ENCODE measurements at places on chromosomes 4 and X.

DNA sequence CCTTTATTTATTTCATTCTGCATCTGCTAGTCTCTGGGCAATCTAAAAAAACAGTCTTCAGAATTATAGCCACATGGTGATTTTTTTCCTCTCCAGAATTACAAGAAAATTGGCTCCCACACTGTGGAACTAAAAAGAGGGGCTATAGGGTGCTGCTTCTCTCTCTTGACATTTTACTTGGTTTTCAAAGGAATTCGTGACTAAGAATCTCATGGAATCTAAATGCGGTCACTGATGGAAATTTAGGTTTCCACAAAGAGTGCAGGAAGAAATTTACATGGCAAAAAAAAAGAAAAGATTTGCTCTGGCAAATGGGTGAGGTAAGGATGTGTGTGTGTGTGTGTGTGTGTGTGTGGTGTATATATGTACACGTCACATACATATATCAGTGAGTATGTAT, 10.2 kb downstream of the ATXN3L start:
- DNase-seq, result no peak

GRCh38 chr4:173169428-173170181, 994 bp downstream of the GALNT7 start:
- DNase-seq, result peak; percentile 80

- no peak for DNase-seq
Observed at GRCh38 chrX:112011376-112011775, 71.2 kb downstream of the TRPC5 start.

GRCh38 chrX:111445485-111445884, 33.5 kb upstream of the DCX start:
- DNase-seq, result peak; percentile 87

GRCh38 chrX:97743014-97743413, 859.3 kb downstream of the RPA4 start:
- DNase-seq, result peak; percentile 74

GRCh38 chr4:113593400-113594230, 167.9 kb downstream of the CAMK2D start:
- DNase-seq, result peak; percentile 71

DNA sequence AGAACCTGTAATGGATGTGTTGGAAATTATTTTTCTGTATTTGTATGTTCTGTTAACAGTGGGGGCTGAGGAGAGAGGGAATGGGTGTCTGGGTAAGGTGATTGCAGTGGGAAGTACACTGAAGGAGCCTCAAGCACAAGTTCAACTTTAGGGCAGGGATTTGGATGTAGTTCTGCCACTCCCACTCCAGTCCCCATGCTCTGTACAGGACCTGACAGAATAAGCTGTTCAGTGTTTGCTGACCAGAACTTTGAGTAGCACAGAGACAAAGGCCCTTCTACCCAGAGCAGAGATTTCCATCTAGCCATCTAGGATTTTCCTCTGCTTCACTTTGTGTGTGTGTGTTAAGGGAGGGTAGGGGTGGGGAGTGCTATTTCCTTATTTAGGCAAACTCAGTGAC, 49.2 kb downstream of the VSIG4 start:
- no peak for DNase-seq

DNA sequence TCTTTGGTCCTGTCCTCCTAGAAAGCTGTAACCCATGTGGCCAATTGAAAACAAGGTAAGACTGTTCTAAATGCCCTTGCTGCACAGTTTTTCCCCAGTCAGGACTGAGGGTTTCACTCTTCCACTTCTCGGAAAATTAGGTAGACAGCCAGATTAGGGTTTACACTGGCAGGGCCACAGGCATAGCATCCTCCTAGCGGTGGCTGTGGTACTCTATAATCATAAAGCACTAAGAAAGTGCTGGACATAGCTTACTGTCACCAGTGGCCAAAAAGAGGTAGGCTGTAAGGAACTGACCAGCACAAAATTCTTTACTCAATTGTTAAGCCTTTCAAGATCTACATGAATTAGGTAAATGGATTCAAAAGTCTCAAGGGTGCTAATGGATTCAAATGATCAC, 11.6 kb upstream of the USP46 start:
- no peak for DNase-seq

DNA sequence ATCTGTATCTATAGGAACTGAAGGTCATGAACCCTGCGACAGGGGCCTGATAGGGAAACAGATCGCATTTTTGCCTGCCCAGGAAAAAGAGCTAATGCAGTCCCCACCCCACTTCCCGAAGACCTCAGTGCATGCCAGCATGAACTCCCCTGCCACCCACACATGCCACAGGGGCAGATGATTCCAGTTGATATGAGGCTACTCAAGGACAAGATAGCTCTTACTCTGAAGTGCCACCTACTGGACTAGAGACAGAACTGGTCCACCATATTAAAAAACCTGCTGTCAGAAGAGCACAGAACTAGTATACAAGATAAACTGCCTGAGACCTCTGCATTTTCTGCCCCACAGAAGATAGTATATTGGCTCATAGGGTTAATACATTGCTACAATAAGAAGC, 68.0 kb downstream of the YIPF7 start:
- DNase-seq, result peak; percentile 47

DNA sequence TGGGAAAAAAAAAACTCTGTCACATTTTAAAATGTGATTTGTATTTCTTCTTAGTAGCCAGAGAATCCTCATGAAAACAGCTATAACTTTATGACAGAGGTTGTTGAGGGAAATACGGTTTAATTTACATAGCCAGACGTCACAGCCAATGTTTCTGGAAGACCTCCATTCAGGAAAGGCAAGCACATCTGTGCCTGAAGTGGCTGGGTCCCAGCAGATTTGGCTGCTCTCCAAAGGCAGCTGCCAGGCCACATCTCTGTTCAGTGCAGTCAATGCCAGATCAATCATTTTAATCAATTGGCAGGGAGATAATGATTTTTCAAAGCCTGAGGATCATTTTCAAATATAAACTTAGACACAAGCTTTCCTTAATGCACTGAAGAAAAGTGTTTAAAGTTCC, 86.5 kb upstream of the ZIC3 start:
- no peak for DNase-seq

- no peak for DNase-seq
Observed at GRCh38 chr4:55173580-55173979, 48.2 kb upstream of the KDR start.

DNA sequence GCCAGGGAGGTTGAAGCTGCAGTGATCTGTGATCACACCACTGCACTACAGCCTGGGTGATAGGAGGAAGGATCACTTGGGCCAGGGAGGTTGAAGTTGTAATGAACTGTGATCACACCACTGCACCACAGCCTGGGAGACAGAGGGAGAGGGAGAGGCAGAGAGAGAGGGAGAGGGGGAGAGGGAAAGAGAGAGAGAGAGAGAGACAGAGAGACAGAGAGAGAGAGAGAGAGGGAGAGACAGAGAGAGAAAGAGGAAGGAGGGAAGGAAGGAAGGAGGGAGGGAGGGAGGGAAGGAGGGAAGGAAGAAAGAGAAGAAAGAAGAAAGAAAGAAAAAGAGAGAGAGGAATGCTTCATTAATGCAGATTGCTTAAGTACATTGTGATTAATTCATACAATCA, 15.2 kb upstream of the MAP9 start:
- no peak for DNase-seq

DNA sequence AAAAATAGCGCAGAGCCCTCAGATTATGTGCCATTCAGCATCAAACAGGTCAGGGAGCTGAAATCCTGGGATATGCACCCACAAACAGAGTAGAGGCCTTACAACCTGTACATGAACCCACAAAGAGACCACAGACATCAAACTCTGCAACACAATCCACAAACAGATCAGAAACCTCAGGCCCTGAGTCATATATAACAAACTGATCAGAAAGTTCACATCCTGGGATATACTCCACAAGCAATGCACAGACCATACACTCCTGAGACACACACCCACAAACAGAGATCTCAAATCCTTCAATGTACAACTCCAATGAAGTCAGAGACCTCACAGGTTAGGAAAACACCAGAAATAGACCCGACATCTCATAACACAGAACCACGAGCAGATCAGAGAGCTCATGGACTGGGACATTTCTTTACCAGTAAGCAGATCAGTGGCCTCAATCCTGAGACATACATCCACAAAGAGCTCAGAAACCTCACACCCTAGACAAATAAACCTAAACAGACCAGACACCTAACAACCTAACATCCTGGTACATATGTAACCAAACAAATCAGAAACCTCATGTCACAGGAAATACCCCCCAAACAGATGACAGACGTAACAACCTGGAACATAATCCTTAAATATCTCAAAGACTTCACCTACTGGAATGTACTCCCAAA, 24.2 kb downstream of the SUV39H1 start:
- no peak for DNase-seq

DNA sequence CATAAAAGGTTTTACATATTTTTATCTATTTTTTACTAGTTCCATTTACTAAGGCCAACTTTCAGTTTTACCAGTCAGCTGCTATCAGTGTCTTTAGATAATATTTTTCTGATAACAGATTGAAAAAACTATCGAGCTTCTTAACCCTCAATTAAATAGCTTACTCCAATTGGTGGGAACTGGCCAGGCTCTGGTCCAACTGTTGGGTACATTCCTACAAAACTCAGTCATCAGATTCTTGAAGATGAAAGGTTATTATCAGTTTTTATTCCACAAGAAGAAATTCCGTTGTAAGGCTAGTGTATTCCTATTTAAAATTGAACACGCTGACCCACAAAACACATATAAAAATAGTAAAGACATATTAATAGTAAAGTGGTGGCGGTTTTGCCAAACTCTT, 346.2 kb downstream of the MAPK10 start:
- DNase-seq, result no peak

All from Karpas-422 (cell line).